ENCODE measurements at places on chromosomes 5 and 9. TPM values are rescaled to one million over a fixed set of nuclear protein-coding genes. Genes with fewer than 3 reads are reported as not detected.

Gene PCDHGA3
- 1.3 TPM for polyA plus RNA-seq

Gene MARVELD2
- 0.66 TPM for polyA plus RNA-seq

Gene BTNL3
- polyA plus RNA-seq: not detected

Gene FGF10
- not detected for polyA plus RNA-seq

Gene PRXL2C
- 3.0 TPM for polyA plus RNA-seq

Gene EEIG1
- 4.2 TPM for polyA plus RNA-seq

Gene PHF24
- 10.5 TPM for polyA plus RNA-seq

Gene PKD2L2
- polyA plus RNA-seq: not detected

Gene DND1
- not detected for polyA plus RNA-seq

Gene SVEP1
- polyA plus RNA-seq: 0.28 TPM

Gene PNPLA7
- polyA plus RNA-seq: not detected
